Activated CD8-positive, alpha-beta memory T cell treated with anti-CD3 and anti-CD28 coated beads for 4 hours (primary cell): ENCODE measurements at places on chromosomes 1 and 21.

DNA sequence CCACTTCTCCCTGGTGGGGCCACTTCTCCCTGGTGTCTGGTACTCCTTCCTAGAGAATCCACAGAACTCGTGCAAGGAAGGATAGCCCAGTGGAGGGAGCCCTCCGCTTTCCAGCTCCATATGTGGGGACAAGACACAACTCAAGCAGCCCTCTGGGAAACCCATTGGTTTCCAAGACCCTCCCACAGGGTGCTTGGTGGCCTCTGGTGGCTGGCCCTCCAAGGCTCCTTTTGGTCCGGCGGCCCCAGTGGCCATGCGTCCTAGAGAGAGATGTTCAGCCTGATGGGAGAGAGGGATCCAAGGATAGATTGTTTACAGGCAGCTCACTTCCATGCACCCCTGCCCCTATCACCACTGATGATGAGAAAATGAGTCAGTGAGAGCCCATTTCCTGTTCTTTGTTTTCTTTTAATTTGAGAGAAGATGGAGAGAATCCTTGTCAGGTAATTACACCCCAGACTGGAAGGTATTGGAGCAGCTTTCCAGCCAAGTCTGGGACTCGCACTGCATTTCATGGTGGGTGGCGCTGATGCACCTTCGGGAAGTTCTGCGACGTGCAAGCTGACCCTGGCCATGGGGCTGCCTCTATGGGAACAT lies 486.2 kb upstream of the VAMP3 start:
- no peak for DNase-seq

DNA sequence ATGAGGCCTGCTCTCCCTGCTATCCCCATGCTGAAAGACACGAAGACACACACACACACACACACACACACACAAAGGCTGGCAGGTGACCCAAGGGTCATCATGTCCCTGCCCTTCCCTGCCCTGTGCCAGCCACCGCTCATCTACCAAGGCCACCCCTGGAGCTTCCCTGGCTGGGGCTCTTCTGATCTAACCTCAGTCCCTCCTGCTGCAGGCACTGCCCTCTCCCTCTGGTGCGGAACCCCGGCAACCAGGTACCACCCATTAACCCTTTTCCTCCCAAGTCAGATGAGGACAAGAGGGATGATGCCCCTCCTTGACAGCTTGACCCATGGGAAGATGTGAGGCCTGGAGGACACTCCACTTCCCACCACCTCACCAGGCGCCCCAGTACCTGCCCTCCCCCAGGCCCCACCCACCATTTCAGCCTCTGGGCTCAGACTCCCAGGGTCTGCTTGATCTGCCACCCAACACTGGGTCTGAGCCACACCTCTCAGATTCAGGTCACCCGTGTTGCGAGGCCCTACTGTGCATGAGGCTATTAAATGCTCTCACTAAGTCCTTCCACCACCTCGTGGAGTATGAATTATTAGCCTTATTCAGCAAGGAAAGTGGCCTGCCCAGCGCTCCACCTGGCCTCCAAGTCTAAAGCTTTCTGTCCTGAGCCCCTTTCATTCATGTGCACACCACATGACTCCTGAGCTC lies 2.5 kb downstream of the SDC3 start:
- DNase-seq = no peak

- DNase-seq = no peak
Observed at GRCh38 chr1:25084407-25084806, 147.9 kb downstream of the SYF2 start.

DNA sequence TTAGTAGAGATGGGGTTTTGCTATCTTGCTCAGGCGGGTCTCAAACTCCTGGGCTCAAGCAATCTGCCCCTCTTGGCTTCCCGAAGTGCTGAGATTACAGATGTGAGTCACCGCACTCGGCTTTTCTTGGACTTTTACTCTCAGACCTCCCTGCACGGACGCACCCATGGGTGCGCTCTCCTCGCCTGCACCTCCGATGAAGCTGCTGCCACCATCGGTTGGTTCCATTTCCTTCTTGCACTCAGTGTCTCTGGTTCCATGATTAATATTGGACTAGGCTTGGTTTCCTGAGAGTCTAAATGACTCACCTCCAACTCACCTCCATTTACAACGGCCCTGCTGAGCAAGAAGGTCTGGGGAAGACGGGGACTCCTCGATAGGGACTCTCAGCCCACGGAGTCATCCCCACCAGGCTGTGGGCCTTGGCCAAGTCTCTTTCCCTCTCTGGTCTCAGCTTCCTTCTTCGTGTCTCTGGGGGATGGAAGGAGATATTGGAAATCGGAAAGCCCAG lies 6.7 kb upstream of the TNFRSF8 start:
- no peak for DNase-seq

DNA sequence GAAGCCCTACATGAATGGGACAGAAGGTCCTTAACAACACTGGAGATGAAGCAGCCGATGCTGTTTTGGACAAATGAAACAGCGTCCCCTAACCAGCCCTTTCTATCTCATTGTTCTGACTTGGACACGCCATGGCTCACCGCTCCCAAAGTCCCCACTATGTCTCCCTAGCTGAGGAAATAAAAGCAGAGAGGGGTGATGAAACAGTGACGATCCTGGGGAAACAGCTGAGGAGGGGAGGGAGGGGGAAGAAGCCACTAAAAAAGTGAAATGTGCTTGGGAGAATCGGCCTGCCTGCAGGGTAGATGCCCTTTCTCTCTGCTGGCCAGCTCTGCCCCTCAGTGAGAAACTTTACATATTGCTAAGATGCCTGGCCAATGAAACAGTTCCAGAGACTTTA lies 1.1 kb upstream of the ACKR1 start:
- DNase-seq = no peak

DNA sequence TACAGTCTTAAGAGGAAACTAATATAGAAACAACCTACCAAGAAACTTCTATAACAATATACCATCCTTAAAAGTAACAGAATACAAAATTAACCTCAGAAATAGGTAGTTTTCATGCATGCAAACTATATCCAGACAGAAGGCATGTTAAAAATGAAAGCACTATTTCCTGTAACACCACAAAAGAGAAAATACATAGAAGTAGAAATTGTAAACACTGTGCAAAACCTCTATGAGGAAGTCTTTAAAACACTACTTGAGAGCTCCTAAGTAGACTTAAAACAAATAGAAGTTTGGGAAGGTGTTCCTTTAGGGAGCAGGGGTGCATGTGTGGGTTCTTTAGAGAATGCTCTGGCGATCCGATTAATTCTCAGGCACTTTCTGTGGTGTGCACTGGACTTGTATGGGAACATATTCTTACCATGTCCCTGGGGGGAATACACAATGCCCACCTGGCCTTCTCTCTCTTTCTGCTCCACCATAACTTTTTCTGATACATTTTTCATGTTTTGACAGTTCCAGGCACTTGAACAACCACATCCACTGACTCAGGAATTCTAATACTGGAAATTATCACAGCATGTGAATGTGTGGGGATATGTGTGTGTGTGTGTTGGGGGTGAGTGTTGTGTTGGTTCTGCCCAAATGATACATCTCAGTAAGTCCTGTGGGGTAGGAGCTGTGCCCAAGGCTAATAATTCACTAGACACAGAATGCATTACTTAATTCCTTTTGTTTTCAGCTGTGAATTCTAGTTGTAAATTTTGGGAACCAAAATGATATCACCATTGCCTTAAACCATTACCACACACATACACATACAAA lies 866.3 kb upstream of the B3GALT2 start:
- no peak for DNase-seq

DNA sequence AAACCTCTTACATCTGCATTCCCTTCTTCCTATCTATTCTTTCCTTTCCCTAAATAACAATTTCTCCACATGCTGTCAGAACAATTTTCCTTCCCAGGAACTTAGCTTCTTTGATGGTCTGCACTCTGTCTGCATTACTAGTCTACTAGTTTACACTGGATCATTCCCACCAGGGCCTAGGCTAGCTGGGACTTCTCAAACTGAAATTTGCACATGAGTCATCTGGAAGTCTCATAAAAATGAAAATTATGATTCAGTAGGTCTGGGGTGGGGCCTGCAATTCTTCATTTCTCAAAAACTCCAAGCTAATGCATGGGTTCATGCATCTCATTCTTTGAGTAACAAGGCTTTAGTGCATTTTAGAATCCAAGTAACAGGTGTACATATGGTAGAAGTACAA lies 74.2 kb downstream of the GABPA start:
- no peak for DNase-seq

DNA sequence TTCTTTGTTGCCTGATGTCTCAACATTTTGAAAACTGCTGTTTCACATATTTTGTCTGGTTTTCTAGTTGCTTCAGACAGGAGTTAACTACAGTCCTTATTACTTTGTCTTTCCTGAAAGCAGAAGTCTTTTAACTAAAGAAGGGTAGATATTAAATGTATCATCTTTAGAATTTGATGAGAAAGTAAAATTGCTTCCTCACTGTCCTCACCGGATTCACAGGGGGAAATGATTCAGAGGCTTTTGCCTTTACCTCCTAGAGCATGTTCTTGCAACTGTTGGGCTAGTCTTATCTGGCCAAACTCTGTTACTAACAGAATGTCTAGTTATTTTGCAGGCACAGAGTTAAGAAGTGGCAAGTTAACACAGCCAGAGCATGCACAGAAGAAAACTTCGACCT lies 107.2 kb upstream of the VAV3 start:
- DNase-seq = no peak

DNA sequence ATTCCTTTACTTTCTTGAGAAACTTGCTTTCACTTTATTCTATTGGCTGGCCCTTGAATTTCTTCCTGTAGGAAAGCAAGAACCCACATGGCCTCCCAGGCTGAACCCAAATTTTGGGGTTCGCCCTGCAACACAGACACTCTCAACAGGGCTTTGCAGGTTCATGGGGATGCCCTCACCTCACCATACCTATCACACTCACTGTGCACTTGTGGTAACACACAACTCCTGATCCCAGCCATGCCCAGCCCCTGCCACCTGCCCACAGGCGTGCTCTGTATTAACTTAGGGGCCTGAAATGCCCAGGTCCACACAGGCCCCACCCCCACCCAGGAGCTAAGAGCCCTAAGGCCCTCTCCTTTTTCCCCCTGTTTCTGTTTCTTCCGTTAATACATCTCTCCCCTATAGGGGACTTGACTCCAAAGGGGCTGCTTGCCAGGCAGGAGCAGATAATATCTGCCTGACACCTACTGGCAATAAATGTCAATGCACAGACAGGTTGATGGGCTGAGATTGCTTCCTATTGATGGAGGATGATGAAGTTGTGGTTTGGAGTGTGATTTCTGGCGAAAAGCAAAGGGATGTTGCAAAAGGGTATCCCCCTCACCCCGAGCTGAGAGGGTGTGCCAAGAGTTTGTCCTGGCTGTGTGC lies 171.5 kb downstream of the AJAP1 start:
- no peak for DNase-seq

DNA sequence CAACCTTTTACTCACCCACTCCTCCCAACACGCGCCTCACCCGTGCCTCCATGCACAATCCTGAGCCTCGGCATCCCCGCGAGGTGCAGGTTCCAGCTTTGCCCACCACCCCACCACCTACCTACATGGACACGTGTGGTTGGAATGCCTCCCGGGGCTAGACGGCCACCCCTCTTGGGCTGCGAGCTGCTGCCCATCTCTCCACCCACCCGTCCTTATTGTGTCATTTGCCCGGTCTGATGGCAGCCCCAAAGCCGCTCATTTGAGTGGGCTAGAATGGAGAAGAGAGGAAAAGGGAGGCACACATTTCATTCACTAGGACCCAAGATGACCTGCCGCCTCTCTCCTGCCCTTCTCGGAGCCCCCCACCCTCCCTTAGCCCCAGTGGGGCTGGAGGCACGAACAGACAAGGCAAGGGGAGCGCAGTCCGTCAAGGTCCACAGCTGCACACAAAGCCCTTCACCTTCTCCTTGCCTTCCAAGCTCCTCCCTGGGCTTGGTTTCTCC lies 785 bp downstream of the ZNF697 start:
- no peak for DNase-seq

DNA sequence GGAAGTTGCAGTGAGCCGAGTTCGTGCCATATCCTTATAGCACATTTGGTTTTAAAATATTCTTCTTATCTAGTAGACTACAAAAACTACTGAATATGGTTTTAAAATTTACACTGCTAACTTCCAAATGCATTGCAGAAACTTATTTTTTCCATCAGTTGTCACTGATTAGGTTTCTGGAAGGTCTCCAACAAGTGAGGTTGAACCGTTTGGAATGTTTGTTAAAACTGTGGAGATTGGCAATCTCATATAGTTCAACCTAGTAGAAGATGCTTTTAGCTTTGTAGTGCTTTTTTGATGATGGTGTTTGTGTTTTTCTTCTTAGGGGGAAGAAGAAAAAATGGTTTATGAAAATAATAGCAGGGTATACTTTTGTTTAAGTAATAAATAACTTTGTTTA lies 12.9 kb downstream of the CENPF start:
- DNase-seq = no peak

- no peak for DNase-seq
Observed at GRCh38 chr1:106880226-106880625, 176.2 kb upstream of the PRMT6 start.

GRCh38 chr1:1085171-1085841 lies 11.2 kb upstream of the RNF223 start:
- DNase-seq = no peak

DNA sequence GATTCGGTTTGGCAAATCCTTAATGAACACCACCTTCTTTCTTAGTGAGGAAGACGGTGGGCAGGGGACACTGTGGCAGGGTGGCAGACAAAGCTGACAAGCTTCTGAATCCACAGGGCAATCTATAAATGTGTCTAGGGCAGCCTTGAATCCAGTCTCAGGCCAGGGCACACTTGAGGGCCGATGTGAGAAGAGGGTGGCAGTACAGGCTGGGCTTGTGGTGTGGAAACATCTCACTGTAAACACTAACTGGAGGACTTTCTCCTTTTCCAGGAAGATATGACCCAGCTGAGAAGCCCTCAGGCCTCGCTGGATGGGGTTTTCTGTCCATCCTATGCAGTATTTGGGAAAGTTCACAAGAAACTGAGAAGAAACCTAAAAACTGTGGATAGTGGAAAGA lies 46.5 kb downstream of the PKP1 start:
- no peak for DNase-seq

- no peak for DNase-seq
Observed at GRCh38 chr1:85836736-85837135, 128.5 kb upstream of the ZNHIT6 start.

DNA sequence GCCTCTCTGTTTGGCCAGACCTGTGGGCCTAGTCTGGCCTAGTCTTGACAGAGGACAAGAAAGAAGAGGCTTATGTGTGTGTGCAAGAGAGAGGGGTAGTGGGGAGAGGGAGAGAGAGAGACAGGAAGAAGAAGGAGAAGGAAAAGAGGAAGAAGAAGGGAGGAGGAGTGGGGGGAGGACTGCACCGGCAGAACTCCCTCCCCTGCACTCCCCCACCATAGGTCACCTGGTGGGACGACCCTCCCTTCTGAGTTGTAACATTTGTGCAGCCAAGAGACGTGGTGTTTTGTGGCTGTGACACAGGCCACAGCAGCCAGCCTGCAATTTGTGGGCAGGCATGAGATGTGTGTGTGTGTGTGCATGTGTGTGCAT lies 4.3 kb downstream of the INAVA start:
- no peak for DNase-seq

DNA sequence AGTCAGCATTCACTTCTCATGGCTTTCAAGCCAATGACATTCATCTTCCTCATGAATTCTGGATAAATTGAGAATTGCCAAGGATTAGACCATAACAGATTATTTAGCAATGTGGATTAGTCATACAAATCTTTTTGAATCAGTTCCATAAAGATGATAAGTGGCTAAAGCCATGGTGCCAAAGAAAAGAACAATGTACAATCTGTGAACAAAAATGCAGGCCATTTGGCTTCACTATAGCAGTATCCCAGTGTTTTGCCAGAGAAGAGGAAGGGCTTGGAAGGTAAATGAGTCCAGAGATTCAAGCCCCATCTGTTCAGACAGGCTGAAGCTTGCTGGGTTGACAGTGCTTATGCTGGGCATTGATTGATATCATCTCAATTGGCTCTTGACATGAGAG lies 376.4 kb upstream of the LRRC7 start:
- DNase-seq = no peak

- no peak for DNase-seq
Observed at GRCh38 chr1:115641762-115642167, at the start of gene VANGL1. VANGL1 (plus strand) TSS chr1:115641970; CDS start chr1:115651414, 9,444 bp downstream.
